ENCODE measurements at places on chromosomes 7 and 10.

- no peak for DNase-seq
These were observed 516.7 kb downstream of the NEBL start for GRCh38 chr10:20380401-20380800.

GRCh38 chr7:4261601-4261960, 420.5 kb upstream of the FOXK1 start:
- DNase-seq: no peak

GRCh38 chr10:75283078-75283670, 47.4 kb upstream of the COMTD1 start:
- DNase-seq: no peak

- DNase-seq: no peak
These were observed 53.8 kb upstream of the CPXM2 start for GRCh38 chr10:123945325-123945920.

GRCh38 chr7:11758627-11759111, 73.3 kb downstream of the THSD7A start:
- no peak for DNase-seq

DNA sequence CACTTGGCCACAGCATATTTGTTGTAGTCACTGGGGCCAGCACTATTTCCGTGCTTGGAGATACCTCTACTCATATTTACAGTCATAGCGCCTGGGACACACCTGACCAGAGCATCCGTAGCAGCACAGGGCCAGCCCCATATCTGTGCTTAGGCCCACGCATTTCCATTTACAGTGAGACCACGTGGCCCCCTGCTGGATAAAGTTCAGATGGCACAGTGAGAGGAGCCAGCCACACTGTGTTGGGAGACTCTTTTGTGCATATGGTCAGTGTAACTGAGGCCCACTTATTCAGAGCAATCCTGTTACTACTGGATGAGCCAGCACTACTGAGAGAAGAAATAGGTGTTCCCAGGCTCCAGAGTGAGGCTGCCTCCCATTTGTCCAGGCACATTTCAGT, 455.3 kb downstream of the REEP3 start:
- no peak for DNase-seq

DNA sequence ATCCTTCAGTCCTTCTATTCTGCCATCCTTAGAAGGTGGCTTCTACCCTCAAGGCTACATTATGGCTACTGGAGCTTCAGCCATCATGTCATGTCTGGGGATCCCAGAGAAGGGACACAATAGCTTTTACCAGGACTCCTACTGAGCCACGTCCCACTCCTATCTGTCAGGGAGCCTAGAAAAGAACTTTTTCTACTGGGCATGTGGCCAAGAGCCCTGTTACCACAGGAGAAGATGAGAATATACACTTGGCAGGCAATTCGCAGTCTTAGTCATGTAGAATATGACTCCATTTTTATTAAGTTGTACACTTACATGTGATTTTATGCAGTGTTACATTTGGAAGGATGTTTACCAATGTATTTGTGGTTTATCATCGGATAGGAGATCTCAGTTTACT, 64.6 kb upstream of the KCNMA1 start:
- DNase-seq: no peak

GRCh38 chr10:79406683-79407422, 38.6 kb downstream of the ZCCHC24 start:
- no peak for DNase-seq

GRCh38 chr7:30135301-30136116, 723 bp downstream of the MTURN start:
- no peak for DNase-seq

- DNase-seq: no peak
These were observed 49.7 kb upstream of the ADCY1 start for GRCh38 chr7:45524445-45524844.

- DNase-seq: no peak
These were observed 618.3 kb upstream of the AUTS2 start for GRCh38 chr7:68980011-68980410.

DNA sequence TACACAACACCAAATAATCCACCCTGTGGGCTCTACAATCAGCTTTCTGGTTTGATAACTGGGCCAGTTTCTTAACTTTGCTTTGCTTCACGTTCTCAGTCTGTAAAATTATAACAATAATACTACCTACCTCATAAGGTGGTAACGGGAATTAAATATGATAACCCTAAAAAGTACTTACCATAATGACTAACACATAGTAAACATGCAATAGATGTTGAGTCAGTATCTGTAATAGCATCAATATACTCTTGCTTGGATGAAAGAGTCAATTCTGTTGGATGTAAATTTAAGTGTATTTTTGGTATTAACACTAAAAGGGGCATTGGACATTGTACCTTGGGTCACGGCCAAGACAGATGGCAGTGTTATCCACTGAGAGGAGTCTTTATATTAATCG, 160.5 kb downstream of the FOXP2 start:
- no peak for DNase-seq

- no peak for DNase-seq
These were observed 2.2 kb downstream of the MORN4 start for GRCh38 chr10:97631098-97631497.

DNA sequence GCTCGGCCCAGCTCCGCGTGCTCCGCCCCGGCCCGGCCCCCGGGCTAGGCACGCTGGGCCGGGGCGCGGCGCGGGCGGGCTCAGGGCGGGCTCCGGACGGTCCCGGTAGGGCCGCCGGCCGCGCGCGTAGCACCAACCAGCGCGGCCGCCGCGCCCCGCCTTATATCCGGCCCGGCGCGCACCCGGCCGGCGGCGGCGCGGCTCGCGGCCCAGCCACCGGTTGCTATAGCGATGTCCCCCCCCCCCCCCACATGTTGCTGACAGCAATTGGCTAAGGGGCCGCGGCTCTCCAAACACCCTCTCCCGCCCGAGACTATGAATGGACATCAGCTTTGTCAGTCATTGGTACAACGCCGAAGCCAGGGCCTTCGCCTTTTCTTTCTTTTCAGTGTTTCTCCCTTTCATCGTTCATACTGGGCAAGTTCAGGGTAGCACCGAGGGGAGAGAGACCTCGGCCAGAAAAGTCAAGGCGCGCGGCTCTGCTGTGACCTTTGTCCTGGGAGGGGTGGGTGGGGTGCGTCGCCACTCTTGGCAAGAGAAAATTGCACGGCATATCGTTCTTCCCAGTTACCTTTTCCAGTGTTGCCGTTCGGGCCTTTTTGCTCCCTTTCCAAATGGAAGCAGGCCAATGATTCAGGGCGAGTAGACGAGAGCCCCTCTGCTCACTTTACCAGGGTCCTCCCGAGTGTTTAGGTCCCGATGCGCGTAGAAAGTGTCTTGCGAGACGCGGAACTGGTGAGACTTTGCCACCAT, 354.2 kb downstream of the DNAJB6 start:
- no peak for DNase-seq

DNA sequence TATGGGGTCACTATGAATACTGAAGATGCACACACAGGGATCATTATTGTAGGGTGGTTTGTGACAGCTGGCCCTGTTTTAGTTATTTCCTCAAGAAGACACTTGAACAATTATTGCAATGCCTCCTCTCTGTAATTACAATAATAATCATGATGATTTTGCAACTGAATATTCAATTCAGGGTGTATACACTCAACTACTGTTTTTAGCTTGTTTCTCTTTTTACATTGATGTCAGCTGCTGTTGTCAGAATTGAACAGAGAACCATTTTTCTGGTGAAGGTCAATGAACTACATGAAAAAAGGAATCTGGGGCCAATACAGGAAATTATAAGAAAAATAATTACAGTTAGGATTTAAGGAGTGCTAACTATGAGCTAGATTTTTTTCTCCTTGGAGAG, 28.6 kb upstream of the MKLN1 start:
- DNase-seq: no peak

DNA sequence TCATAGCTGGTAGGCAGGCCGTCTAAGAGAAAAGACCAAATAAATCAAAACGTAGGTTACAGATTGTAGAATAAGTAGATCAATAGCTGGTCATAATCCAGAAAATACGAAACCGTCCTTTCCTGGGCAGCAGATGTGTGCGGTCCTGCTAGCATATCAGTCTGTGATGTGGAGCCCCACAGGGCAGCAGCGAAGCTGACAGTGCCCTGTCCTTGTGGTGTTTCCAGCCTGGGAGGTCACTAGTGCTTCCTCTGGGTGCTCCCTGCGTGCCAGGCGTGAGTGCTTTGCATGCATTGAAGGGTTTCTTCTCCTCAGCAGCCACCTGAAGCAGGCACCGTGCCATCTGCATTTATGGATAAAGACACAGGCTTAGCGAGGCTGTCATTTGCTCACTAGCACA, 41.7 kb downstream of the IL15RA start:
- no peak for DNase-seq

DNA sequence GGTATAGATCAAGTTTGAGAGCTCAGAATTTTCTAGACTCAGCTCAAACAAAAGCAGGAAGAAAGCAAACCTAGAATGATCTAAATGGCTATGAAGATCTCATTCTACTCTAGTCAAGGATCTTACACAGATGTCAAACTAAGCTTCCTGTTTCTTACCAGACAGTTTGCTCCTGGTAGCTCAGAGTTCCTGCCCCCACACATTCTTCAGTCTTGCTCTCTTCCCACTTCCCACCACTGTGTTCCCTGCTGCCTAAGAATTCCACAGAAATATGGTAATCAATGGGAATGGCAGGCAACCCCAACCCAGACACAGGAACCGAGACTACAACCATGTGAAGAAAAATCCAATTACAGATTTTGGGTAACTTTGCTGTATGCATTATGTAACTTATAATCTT, 133.4 kb upstream of the PTN start:
- DNase-seq: no peak

- no peak for DNase-seq
These were observed 44.1 kb upstream of the ADO start for GRCh38 chr10:62760401-62760800.

DNA sequence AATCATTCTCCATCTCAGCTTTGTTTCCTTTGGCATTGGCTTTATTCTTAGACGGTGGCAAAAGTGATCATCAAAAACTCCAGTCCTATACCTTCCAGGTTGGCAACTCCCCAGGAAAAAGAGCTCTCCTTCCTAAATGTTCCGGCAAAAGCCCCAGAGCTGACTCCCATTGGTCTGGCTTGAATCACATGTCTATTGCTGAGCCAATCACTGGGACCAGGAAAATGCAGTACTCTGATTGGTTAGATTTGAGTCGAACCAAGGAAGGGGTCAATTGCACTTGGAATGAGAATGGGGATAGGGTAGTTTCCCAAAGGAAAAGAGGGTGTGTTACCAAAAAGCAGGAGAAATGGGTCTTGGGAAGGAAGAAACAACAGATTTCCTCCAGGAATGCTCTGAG, 22.3 kb downstream of the LEP start:
- DNase-seq: peak; percentile 47

GRCh38 chr10:1968257-1969033, 231.1 kb upstream of the ADARB2 start:
- DNase-seq: no peak

- no peak for DNase-seq
These were observed 66.3 kb downstream of the GLI3 start for GRCh38 chr7:42170724-42171123.

GRCh38 chr7:46932676-46933424, 649.1 kb downstream of the TNS3 start:
- DNase-seq: peak; percentile 12

- no peak for DNase-seq
These were observed 33.9 kb downstream of the CYCS start for GRCh38 chr7:25091176-25091575.

GRCh38 chr7:80027611-80028173, 106.9 kb upstream of the GNAI1 start:
- DNase-seq: no peak

DNA sequence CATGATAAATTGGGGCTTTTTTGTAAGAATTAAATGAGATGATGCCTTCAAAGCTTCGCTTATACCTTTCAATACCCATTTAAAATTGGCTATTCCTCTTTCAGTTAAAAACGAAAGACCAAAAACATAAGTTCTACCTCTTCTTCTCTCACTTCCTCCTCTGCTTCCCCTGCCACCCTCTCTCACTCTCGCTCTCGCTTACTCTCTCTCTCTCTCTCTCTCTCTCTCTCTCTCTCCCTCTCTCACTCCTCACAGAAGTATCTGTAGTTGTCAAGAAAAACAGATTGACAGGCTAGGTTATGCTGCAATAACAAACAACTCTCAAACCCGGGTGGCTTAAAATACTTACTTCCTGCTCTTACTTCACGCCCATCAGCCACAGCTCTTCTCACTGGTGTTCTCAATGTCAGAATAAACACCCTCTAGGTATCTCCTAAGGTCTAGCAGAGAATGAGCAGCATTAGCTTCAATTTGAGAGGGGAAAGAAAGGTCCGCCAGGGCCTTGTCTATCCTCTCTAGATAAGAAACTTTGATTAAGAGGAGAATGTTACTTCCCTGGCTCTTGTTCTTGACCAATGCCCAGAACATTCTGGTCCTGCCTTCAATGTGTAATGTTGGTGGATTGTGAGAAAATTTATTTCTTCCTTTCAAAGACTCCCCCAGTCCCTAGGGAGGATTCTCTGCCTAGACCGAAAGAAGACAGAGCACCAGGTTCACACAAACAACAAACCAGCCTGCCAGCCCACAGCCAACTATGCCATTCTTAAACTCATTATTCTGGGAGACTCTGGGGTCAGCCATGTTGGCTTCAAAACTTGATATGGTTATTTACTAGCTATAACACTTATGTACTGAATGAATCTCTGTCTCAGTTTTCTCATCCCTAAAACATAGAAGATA, 1028.7 kb downstream of the XPNPEP1 start:
- DNase-seq: no peak

- no peak for DNase-seq
These were observed 21.3 kb downstream of the TBC1D12 start for GRCh38 chr10:94423627-94424026.

DNA sequence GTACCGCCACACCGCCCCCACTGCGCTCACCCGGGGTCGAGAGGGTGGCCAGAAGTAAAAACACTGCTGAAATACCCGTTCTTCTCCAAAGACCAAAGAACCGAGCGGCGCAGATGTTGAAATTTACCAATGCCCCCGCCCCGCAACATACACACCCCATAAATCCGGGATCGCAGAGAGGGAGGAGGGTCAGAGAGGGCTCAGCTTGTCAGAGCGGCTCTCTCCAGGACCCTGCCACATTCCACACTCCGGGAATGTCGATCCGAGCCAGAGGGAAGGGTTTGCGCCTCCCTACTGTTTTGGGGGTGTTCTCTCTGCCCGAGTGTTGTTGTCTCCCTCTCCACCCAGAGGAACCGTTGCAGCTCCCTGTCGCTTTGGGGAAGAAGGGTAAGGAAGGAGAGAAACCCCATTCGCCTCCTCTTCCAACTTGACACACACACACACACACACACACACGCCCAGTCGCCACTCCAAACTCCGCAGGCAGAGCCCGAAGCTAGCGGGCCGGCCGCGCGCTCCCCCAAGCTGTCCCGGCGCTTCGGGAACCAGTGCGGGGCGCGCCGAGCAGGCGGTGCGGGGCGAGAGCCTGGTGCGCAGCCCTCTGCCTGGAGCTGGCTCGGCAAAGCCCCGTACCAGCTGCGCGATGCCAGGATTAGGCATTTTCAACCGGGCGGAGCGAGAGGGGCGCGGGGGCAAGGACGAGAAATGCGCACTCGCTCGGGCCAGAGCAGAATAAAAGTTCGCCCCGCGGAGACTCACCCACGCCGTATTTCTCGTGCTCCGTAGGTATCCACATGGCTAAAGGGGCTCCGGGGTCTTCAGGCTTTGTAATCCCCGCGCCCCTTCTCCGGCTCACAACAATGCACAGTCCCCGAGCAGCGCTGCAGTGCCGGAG, 609 bp downstream of the DOCK4 start:
- peak; percentile 12 for DNase-seq

GRCh38 chr7:30842542-30843451, 68.9 kb upstream of the AQP1 start:
- DNase-seq: no peak

All from iPS DF 19.7 (cell line).